ENCODE measurements at places on chromosomes 4 and X. TPM values are rescaled to one million over a fixed set of nuclear protein-coding genes. Genes with fewer than 3 reads are reported as not detected.

DNA sequence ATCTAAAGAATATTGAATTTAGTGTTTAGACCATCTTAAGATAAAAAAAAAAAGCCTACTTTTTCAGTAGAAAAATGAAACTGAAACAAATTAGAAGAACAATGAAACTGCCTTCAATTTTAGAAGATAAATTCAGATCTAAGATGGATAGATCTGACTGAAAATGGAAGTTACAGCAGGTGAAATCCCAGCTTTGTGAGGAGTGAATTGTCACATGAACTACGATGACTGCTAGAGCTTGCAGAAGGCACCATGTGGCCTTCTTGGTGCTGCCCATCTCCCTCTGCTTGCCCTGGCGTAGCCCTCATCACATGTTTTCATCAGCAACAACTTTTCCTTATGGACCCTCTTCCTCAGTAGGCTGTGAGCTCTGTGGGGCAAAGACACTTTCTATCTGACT is 51.4 kb upstream of the EMCN start:
- no peak for DNase-seq

DNA sequence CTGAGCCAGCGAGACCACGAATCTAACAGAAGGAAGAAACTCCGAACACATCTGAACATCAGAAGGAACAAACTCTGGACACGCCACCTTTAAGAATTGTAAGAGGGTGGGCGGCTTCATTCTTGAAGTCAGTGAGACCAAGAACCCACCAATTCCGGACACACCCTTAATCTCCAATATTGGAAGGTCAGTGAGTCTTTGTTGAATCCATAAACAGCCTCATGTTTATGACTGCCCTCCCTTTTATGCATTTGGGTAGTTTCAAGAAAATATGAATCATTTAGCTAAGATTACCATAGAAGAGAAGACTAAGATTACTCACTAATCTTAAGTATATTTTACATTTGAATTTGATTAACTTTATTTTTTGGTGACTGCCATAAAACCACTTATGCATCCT is 48.5 kb downstream of the VCX2 start:
- no peak for DNase-seq

- DNase-seq: peak; percentile 50
Measured at GRCh38 chr4:27360790-27361267, 500.2 kb downstream of the STIM2 start.

DNA sequence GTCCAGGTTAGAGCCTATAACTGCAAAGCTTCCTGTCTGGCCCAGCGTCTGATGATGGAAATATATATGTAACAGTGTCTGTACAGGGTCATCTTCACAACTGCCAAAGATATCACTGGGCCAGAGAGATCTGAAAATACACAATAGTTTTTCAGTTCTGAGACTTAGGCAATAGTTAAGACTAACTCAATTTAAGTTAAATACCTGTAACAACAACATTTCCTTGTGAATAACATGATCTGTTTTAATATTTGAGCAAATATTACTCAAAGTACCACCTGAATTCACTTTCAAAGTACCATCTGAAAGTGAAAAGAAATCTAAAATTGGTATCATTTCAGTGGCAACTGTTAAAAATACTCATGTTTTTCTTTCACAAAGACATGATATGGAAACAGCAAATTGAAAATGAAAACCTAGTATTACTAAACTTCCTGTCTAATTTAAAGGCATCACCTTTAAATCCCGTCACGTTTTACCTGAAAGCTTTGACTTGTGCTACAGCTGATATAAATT is 9.6 kb downstream of the ZAR1 start:
- no peak for DNase-seq

C4orf54 gene
- not detected for total RNA-seq

DNA sequence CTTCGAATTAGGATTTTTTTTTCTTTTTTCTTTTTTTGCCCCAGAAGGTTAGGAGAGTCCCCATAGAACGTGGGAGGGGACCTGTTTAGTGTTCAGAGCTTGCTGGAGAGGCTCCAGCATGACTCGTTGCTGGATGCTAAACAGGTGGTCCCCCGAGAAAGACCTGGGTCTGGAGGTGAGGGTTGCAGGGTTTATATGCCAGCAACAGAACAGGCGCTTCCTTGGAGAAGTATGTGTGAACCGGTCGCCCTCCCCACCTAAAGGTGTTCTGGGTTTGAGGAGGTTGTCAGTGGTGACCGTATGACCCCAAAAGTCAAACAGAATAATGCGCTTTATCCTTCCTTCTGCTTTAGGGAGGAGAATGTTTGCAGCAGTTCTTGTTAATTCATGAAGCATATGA is 52.1 kb upstream of the SHOX start:
- no peak for DNase-seq

- peak; percentile 95 for DNase-seq
Measured at GRCh38 chr4:53676402-53676871, 85.2 kb upstream of the LNX1 start.

DNA sequence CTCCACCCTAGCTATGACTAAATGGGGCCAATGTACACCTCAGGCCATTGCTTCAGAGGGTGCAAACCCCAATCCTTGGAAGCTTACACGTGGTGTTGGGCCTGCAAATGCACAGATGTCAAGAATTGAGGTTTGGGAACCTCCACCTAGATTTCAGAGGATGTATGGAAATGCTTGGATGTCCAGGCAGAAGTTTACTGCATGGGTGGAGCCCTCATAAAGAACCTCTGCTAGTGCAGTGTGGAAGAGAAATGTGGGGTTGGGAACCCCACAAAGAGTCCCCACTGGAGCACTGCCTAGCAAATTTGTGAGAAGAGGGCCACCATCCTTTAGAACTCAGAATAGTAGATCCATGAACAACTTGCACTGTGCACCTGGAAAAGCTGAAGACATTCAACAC is 284.1 kb downstream of the ANTXR2 start:
- no peak for DNase-seq

DNA sequence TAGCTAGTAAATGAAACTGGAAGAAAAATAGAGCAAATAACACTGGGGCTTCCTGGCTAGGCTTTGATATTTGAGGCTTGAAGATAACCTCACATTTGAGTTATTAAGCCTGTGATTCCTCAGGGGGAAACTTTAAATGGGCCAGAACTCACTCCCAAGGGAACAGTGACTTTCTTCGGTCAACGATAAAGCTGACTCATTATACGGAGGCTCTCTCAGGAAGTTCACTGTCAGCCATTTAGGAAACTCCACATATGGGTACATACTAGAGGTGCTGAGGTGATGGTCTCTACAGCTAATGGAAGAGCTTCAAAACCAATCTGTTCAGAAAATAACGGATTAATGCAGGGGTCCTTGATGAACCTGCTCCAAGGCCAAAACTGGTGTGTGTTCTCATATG is 120.8 kb downstream of the SH2D1A start:
- DNase-seq: no peak

DNA sequence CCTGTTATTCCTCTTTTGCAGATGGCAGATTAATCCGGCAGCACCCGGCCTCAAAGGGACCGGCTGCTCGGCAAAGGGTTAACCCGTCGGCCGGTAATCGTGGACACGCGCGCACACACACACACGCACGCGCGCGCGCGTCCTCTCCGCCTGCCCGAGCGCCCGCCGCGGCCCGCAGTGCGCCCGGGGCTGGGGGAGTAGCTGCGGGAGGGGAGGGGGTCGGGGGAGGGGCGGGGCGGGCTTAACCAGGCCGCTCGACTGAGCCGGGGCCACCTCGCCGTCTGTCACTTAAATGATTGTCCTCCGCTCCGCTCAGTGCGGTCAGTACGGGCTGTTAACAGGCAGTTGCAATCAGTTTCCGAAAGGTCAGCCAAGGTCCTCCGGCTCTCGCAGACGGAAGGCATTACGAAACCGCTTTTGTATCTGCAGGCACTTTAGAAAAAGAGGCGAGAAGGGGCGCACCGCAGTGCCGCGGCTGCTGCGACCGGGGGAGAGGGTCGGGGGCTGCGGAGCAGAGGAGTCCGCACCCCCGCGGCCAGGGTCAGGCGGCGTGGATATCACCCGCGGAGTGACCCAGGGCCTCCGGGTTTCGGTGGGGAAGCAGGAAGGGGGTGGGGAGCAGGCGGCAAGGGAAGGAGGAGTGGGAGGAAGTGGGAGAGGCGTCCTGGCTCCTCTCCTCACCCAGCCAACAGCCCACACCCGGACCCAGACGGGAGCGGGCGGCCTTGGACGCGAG is 57.3 kb upstream of the BCOR start:
- peak; percentile 81 for DNase-seq

GRCh38 chrX:15158350-15158735 is 111.5 kb downstream of the ASB9 start:
- DNase-seq: no peak

DNA sequence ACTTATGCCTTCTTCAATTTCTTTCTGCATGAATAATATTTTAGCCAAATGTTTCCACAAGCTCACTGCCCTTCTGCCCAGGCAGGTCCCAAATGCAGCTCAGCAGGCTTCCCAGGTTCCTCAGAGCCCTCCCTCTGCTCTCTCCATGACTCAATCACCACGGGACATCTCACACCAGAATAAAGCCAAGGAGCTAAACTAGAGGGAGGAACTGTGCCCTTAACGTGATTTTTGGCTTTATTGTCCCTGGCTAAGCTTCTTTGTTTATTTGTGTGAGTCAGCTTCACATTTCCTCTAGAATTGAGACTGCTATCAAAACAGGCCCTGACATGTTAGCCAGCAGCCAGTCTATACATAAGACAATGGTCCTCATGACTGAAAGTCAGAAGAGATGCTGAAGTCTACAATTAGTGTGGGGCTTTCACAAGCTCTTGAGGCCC is 186.4 kb upstream of the GALNT7 start:
- DNase-seq: peak; percentile 53
